ENCODE measurements at places on chromosomes 2 and 18.

GRCh38 chr18:31819106-31819924 is 58.6 kb upstream of the SLC25A52 start:
- DNase-seq: no peak

GRCh38 chr18:4636967-4637366 is 181.9 kb upstream of the DLGAP1 start:
- DNase-seq: no peak

- no peak for DNase-seq
Measured at GRCh38 chr2:61816480-61817355, 37.1 kb downstream of the FAM161A start.

DNA sequence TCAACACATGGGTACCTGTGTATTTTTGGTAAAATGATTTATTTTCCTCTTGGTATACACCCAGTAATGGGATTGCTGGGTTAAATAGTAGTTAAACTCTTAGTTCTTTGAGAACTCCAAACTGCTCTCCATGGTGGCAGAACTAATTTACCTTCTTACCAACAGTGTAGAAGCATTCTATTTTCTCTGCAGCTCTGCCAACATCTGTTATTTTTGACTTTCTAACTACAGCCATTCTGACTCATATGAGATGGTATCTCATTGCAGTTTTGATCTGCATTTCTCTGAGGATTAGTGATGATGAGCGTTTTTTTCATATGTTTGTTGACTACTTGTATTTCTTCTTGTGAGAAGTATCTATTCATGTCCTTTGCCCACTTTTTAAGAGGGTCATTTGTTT is 180.6 kb downstream of the FSIP2 start:
- no peak for DNase-seq

DNA sequence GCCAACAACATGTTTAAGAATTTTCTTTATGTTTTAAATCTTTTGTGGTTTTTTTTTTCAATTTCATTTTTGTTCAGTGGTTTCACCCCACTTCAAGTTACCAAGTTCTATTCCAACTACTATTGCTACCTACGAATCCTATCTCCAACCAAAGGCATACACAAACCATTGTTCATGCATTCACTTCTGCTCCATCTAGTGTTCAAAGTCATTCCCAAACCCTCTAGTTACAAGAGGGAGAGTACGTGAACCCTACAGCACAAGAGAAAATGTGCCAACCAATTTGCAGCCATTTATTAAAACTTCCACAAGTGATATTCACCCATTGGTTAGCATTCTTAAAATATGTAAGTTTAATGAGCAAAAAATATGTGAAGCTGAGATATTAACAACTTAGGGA is 295.1 kb upstream of the KYNU start:
- no peak for DNase-seq

- DNase-seq: no peak
Measured at GRCh38 chr2:145957929-145958328, 1438.0 kb upstream of the ZEB2 start.

DNA sequence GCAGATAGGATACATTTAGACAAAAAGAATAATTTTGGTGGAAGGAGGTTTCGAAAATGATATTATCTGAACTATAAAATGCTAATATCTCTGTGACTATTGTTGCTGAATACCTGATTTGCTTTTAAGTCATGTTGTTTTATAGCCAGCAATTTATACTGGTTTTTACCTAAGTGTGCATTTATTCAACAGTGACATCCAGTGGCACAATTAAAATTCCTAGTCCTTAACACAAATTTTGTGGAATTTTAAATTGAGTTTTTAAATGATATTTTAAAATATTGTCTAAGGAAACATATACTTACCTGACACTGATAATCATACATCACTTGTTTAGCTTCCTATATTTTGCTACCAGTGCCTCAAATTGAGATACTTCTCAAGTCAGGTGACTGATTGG is 144.8 kb downstream of the ARHGAP28 start:
- no peak for DNase-seq

- DNase-seq: no peak
Measured at GRCh38 chr2:231334179-231334930, 61.2 kb upstream of the B3GNT7 start.

DNA sequence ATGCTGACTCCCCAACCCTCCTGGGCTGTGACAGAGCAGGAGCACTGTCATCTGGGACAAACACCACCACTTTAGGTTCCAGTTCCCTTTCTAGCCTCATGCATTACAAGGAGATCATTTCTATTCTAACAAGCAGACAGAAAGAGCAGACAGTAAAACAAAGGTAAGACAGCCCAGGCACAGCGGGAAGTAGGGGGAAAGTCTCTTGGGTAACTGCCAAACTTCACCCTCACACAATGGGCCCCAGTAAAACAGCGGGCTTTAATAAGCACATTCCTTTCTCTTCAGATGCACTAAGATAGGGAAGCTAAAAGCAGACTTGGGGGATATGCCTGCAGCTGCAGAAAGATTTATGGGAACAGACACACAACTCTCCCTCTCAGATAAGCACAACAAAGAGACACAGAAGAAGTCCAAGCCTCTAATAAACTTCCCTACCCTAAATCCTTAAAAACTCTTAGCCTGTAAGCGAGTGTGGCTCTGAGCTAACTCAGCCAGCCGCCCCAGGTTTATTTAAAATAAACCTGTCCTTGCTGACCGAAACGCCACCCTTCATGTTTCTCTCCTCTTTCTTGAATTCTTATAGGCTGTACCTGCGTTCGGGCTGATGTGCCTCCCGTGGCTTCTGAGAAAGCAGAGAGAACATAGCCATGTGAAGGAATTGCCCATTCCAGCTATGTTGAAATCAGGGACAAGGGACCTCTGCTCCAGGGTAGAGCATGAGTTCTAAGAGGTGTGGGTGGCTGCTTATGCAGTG is 726.8 kb upstream of the DDX18 start:
- DNase-seq: no peak

DNA sequence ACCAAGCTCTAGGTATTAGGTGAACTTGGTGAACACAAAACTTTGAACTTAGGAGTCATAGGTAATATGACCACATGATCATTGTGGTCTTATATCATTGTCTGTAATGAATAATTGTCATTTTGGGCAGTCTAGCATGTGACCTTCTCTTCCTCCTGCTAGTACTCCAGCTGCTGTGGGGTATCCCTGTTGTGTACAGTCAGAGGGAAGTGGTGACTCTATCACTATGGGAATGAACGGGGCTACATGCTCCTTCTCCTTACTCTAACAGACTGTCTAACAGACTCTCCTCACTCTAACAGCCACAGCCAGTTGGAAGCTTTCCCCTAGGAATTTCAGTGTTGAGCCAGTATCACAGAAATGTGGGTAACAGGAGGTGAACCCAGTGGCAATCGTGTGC is 68.2 kb upstream of the NEDD4L start:
- DNase-seq: no peak

- DNase-seq: no peak
Measured at GRCh38 chr2:23584054-23584745, 199.2 kb downstream of the KLHL29 start.

GRCh38 chr2:231614559-231615057 is 21.9 kb downstream of the TEX44 start:
- DNase-seq: no peak

GRCh38 chr2:207224791-207225482 is 59.2 kb upstream of the KLF7 start:
- DNase-seq: no peak

GRCh38 chr18:7447318-7448028 is 119.6 kb upstream of the PTPRM start:
- DNase-seq: no peak

DNA sequence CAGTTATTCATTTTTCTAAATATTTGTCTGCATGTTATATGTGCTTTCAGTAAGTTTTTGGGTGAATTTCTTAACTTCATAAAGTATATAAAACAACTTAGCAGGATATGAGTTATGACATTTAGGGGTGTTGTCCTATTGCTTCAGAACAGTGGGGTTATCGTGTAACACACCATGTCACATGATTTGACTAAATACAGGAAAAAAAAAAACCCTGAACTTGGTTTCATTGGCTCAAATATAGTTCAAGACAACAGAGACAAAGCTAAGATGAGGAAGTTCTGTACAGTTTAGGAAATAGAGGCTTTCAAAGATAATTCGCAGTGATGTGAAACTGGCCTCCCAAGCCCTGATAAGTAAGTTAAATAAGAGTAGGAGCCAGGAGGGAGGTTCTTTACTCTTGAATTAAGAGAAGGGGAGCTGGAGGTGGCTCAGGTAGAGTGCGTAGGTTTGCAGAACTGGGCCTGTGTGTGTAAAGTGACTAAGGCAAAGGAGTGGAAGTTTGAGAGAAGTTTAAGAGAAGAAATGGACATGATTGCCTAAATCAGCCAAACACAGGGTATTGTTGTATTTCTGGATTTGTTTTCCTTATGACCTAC is 53.9 kb downstream of the LIMS1 start:
- DNase-seq: no peak

- DNase-seq: no peak
Measured at GRCh38 chr18:61664419-61665084, 228.3 kb downstream of the RNF152 start.

DNA sequence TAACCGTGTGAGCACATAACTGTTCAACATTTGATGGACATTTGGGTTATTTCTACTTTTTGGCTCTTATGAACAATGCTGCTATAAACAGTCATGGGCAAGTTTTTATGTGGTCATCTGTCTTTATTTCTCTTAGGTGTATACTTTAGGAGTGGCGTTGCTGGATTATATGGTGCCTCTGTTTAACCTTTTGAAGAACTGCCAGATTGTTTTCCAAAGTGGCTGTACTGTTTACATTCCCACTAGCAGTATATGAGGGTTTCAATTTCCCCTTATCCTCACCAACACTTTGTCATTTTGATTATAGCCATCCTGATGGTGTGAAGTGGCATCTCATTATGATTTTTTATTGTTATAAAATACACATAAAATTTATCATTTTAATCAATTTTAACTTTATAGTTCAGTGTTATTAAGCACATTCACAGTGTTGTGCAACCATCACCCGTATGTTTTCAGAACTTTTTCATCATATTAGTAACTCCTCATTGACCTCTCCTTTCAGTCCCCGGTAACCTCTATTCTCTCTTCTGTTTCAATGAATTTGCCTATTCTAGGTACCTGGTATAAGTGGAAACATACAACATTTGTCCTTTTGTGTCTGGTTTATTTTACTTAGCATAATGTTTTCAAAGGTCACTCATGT is 55.4 kb downstream of the EML4 start:
- no peak for DNase-seq

- no peak for DNase-seq
Measured at GRCh38 chr2:144439993-144440392, 79.9 kb downstream of the ZEB2 start.

DNA sequence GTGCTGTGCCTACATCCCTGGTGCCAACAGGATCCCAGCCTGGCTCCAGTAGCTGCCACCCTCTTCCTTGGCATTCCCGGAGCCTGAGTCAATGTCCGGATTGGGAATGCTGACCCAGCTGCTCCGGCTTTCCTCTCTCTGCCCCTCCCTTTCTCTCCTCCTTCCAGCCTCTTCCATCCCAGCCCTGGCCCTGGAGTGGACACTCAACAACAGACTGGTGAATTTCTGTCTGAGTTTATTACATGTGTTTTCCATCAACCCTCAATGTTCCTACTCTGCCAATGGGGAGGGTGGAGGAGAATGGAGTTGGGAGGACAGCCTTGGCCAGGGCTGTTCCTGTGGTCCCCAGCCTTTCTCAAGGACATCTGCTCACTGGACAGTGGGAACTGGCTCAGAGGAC is 917 bp upstream of the PRKAG3 start:
- no peak for DNase-seq

DNA sequence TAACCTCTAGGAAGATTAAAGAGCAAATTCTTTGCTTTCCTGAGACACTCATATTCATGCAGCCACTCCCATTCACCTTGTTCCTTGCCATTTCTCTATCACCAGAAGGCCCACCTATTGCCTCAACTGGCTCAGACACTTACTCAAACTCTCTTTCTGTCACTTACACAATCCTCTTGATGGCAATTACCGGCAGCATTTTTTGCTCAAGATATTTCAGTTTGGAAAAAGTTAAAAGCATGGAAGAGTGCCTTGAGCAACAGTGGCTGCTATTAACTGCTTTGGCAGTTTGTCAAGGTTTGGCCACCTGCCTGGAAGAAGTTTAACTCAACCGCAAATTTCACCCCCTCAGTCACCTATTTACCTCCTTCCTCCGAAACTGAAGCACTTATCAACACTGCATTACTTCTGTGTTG is 1104.0 kb upstream of the PIK3C3 start:
- DNase-seq: no peak

DNA sequence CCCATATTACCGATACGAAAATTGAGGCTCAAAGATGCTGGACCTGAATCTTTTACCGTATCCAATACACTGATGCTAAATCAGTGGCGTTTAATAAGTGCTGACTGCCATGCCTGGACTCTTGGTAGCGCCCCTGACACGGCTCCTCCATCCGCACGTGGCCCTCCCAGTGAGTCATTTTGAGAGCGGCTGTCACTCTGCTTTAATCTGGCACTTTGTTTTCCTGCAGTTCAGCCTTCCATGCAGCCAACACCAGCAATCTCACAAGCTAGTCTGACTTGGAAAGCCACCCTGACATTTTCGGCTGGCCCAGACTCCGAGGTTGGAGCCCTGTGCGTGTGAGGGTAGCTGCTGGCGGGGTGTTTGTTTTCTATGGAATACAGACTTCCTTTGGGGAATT is 155.1 kb upstream of the LMAN1 start:
- no peak for DNase-seq

DNA sequence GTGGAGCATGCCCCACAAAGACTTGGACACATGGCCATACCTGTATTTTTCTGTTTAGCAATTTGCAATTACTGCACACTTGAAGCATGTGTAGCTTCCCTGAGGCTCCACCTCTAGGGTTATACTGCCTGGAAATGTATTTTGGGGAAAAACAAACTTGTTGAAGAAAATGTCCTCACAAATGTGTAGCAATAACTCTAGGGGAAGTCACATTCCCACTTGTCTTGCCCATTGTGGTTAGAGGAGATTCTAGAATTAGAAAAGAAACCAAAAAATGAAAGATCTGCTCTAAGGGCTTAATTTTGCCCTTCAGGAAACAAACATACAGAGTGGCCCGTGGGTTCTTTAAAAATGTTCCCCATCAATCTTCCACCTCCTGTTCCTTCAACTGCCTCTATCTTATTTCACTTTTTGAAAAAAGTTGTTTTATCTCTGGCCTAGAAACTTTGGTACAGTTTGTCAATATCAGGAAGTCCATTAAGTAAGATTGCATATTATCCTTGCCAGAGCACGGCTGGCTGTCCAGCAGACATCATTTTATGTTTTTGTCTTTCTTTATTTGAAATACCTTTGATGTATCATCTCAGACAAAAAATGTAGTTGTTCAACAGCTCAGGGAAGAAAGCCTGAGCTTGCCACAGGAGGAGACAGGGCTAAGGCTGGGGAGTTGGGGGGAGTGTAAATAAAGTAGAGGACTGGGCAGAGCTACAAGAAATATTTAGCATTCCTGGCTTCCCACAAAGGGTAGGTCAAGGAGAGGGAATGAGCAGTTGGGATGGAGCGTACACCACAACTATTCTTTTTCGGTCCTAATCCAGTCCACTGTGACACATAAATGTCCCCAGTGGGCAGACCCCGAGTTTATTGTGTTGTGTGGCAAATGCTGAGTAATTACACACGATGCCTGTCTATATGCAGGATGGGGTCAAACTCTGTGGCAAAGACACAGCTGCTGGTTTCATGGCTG is 96.8 kb upstream of the CDC42EP3 start:
- no peak for DNase-seq

All from effector memory CD4-positive, alpha-beta T cell (primary cell).